ENCODE measurements at places on chromosomes 6 and 20.

- DNase-seq: no peak
These were observed at the start of gene HTR1E for GRCh38 chr6:86937219-86938079. HTR1E (plus strand) TSS chr6:86937528; CDS start chr6:87015335, 77,807 bp downstream.

DNA sequence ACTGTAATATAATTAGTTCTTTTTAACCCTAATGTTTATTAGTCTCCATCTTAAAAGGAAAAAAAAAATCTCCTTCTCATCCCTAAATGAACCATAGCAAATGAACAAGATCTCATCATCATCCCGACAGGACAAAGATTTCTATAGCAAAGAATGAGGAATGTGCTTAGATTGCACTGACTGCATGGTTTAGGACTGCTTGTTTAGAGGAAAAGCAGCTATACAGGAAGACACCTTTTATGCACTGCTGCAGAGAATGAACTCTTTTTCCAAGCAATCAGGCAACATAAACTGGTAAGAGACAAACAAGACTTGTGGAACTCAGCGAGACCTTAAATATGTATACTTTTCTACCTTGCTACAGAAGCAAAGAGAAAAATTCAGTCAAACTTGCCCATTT lies 26.8 kb downstream of the CSNK2A1 start:
- DNase-seq: no peak

DNA sequence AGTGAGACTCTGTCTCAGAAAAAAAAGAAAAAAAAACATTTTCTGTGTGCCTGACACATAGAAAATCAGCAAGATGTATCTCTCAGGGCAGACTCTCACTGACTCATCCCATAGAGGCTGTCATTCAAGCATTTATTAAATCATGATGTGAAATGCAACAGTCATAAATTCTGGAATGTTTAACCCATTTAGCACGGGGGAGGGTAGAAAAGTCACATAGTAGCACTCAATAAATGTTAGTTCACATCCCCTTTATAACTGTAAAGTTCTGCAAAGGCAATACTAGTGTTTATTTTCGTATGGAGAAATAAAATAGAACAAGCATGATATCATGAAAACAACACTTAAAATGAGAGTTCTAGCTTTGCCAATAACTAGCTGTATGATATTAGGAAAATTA lies 15.5 kb upstream of the CARMIL1 start:
- DNase-seq: no peak

GRCh38 chr6:95670011-95670463 lies 92.7 kb downstream of the MANEA start:
- DNase-seq: no peak

- no peak for DNase-seq
These were observed 50.8 kb upstream of the NRN1 start for GRCh38 chr6:6057442-6058053.

DNA sequence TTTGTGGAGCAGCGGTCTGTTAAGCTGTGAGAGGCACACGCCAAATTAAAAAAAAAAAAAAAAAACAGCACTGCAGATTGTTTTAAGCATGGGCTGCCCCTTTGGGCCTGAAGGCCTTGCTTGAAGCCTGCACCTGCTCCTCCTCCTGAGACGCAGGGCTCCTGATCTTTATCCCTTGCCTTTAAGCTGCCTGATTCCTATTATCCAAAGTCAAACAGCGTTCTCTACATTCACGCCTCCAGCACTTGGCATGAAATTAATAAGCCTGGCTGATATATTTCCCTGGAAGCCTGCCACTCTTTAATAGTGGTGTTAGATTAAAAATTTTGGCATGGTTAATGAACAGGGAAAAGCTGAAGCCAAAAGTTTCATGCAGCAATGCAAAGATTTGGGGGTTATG lies 163.9 kb downstream of the FAXC start:
- DNase-seq: no peak

GRCh38 chr6:143515766-143516355 lies 4.3 kb upstream of the FUCA2 start:
- no peak for DNase-seq

DNA sequence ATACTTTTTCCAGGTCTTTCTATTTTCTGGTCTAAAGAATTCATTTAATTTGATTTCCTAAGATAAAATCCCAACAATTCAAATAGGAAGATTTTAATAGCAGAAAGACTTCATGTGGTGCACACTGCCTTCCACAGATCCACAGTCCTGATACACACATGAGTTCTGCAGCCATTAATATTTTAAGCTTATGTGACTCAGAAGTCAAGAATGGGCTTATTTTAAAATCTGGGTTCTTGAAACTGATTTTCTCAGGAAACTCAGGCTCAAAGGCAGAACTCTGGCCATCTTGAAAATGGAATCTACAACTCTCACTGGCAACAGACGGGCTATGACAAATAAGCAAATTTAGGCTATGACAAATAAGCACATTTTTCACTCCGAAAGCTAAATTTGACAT lies 88.2 kb downstream of the COL12A1 start:
- DNase-seq: no peak

- no peak for DNase-seq
These were observed 979.2 kb upstream of the GJE1 start for GRCh38 chr6:141153563-141153962.

DNA sequence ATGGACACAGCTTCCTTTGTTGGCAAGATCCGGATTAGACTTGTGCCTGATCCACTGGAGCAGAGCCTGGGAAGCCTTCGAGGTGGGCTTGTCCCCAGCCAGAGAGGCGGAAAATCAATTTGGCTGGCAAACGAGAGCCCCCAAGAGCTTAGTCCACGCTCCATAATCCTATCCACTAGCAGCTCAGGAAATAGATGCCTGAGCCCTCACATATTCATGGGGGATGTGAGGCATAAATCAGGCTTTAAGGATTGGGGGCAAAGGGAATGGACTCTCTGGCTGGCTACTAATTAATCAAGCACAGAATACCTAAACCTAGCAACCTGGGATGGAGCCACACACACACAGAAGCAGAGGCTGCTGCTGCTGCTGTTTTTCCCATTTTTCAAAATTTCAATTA lies 137.9 kb downstream of the PKHD1 start:
- no peak for DNase-seq

Measured in NK-92 treated with Interleukin-12 subunit alpha and Interleukin-12 subunit beta, amount 100 ng/mL, for 24 hours (cell line).